ENCODE measurements at places on chromosomes 2 and 18. TPM values are rescaled to one million over a fixed set of nuclear protein-coding genes. Genes with fewer than 3 reads are reported as not detected.

DAW1 gene
- total RNA-seq, result 0.79 TPM

C2orf49 gene
- 22.8 TPM for total RNA-seq

NMUR1 gene
- total RNA-seq, result 0.17 TPM

SLC8A1 gene
- 1.7 TPM for total RNA-seq

DCC gene
- 0.18 TPM for total RNA-seq

CHPF gene
- 181 TPM for total RNA-seq

HAAO gene
- 8.8 TPM for total RNA-seq

BAZ2B gene
- 107 TPM for total RNA-seq

CUL3 gene
- total RNA-seq, result 58.1 TPM

COL3A1 gene
- 361 TPM for total RNA-seq

FAM237A gene
- total RNA-seq, result not detected

EPHA4 gene
- 37.6 TPM for total RNA-seq

TRAF3IP1 gene
- 23.4 TPM for total RNA-seq

CSRNP3 gene
- 9.6 TPM for total RNA-seq

ALPG gene
- total RNA-seq, result not detected

OSR1 gene
- total RNA-seq, result 5.5 TPM

ALLC gene
- total RNA-seq, result 0.50 TPM

GRHL1 gene
- total RNA-seq, result 0.18 TPM

PRKAG3 gene
- total RNA-seq, result not detected

CKAP2L gene
- not detected for total RNA-seq

SGPP2 gene
- 3.3 TPM for total RNA-seq

STPG4 gene
- not detected for total RNA-seq

GNLY gene
- 2.1 TPM for total RNA-seq

TUBB6 gene
- 85.6 TPM for total RNA-seq

L3MBTL4 gene
- total RNA-seq, result 39.2 TPM

CIB4 gene
- total RNA-seq, result not detected

SPC25 gene
- 0.45 TPM for total RNA-seq

FOXI3 gene
- total RNA-seq, result not detected

SERPINB5 gene
- not detected for total RNA-seq

NPAS2 gene
- total RNA-seq, result 7.3 TPM

SPEG gene
- 31.2 TPM for total RNA-seq

RUFY4 gene
- total RNA-seq, result not detected

LIPG gene
- 0.23 TPM for total RNA-seq

AQP12B gene
- total RNA-seq, result not detected

FSIP2 gene
- total RNA-seq, result 1.0 TPM

GREB1L gene
- 9.7 TPM for total RNA-seq

ADNP2 gene
- 14.9 TPM for total RNA-seq

OR6B2 gene
- total RNA-seq, result not detected

NPC1 gene
- total RNA-seq, result 38.5 TPM

NR4A2 gene
- total RNA-seq, result 12.2 TPM

FER1L5 gene
- 0.34 TPM for total RNA-seq

RMDN2 gene
- 6.7 TPM for total RNA-seq

CDKL4 gene
- total RNA-seq, result 1.00 TPM

TEX44 gene
- total RNA-seq, result not detected

SP5 gene
- total RNA-seq, result 2.9 TPM

UCN gene
- total RNA-seq, result 1.5 TPM

Data from ovary (tissue), 10 donors.